ENCODE measurements at places on chromosomes 2 and 18.

DNA sequence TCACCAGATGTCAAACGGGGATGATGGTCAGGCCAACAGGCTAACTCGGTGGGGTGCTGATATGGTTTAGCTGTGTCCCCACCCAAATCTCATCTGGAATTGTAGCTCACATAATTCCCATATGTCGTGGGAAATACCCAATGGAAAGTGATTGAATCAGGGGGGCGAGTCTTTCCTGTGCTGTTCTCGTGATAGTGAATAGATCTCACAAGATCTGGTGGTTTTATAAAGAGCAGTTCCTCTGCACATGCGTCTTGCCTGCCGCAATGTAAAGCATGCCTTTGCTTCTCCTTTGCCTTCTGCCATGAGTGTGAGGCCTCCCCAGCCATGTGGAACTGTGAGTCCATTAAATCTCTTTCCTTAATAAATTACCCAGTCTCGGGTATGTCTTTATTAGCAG, 74.4 kb upstream of the YWHAQ start:
- no peak for DNase-seq

- DNase-seq, result peak; percentile 31
These were observed 122.3 kb downstream of the LYPD6B start for GRCh38 chr2:149160701-149161217.

- DNase-seq, result no peak
These were observed 580.9 kb downstream of the PLCL1 start for GRCh38 chr2:198385326-198385725.

DNA sequence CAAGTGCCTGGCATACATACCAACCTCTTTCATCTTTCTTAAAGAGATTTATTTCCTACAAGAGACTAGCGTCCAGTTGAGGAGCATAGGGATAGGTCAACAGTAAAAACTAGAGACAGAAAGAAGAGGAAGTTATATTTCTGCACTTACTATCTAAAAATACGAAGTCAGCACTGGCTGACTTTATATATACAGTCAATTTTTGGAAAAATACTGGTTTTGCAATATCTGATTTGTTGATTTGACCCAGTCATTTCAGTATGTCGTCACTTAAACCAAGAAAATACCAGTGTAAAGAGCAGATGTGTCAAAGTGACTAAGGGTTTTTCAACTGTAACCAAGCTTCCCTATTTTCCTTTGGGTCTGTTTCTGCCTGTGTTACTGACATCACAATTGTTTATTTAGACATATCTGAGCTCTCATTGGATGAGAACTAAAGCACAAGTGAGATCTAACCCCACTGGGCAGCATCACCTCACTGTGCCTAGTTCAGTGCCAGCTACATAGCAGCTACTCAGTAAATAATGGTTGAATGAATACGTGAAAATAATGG, 23.0 kb downstream of the CYTIP start:
- peak; percentile 68 for DNase-seq

GRCh38 chr2:180505203-180505602, 475.2 kb upstream of the UBE2E3 start:
- DNase-seq, result no peak

GRCh38 chr18:76522122-76522503, 27.1 kb upstream of the ZNF516 start:
- no peak for DNase-seq

DNA sequence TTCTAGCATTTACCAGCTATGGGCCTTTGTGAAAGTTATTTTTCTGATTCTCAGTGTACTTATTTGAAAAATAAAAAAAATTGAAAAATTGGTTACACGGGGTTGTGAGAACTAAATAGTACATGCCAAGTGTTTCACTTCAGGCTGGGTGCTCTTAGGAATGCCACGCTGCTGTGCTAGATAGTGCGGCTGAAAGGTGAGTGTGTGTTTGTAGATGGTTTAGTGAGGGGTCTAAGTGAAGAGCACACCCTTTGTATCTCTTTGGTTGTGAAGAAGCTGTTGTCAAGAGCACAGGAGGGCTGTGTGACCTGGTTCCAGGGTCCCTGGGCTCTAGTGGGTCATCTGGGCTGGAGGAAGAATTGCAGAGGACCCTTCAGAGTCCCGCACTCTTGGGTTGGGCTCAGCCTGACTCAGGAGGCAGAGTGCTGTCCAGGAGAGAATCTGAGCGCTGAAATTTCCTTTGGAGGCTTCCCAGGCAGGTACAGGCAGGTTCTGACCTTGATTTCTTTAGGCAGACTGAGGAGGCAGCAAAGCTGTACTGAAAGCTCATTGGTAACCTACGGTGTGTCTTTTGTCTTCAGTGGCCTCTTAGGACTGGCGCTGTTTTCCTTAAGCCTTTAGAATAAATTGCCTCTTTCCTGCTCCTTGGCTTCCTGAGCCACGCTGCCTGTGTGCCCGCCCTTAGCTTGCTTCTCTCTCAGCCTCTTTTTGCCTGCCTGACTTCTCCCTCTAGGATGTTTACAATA, 44.4 kb downstream of the MAP4K4 start:
- peak; percentile 60 for DNase-seq

DNA sequence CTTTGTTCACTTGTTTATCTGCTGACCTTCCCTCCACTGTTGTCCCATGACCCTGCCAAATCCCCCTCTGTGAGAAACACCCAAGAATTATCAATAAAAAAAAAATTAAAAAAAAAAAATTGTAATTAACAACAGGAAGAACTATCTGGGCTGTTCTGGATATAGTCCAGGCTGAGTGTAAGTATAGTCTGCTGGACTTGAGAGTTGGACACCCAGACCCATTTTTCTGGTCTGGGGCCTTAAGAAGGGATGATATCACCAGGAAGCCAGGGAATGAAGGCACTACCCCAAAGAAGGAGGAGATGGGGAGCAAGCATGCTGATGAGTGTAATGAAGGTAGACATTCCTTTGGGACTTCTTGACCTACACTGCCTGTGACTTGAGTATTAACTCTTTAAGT, 72.1 kb upstream of the ZFP36L2 start:
- DNase-seq, result no peak

DNA sequence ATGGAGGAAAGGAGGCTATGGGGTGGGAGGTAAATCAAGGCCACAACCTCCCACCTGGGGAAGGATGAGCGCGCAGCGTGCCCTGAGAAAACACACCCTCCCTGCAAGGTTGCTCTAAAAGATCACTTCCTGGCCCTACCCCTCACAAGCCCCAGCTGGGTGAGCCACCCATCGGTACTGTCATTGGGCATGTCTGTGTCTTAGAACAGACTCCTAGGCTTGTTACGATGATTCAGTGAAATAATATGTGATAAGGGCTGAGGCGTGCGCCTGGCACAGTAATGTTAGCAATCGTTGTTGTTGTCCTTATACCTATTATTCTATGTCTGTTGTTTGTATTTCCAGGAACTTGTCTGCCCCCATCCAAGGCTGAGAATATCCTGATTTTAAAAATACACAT, 175.1 kb downstream of the ZFP36L2 start:
- DNase-seq, result no peak

DNA sequence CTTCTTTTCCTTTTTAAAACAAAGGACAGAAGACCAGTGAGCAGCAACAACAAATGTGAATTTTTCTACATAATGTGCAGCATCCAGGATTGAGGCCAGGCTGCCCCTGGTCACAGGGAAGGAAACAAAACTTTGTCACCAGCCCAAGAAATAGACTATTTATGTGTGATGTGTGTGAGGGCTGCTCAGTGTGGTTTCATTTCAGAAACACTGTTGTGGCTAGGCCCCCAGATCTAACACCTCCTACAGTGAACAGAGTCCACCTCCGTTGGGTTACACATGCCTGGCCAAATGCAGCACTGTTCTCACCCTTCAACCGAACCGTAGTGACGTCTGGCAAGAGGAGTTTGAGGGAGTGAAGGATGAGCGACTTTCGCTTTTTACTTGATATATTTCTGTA, 146.3 kb upstream of the RIOK3 start:
- DNase-seq, result no peak

- no peak for DNase-seq
These were observed 111.8 kb downstream of the PRKCE start for GRCh38 chr2:45763255-45763654.

DNA sequence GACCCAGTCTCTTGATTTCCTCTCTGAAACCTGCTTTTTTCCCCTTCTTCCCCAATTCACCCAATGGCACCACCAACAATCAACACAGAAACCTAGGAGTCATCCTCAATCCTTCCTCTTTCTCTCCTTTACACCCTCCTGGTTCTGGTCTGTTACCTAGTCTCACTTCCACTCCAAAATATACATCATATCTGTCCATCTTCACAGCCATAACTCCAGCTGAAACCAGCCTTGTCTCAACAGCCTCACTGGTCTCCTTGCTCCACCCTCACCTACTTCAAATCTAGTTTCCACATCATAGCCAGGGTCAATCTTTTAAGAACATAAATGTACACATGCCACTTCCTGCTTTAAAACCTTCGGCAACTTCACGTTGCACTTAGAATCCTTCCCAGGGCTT, 11.8 kb upstream of the TWSG1 start:
- no peak for DNase-seq

DNA sequence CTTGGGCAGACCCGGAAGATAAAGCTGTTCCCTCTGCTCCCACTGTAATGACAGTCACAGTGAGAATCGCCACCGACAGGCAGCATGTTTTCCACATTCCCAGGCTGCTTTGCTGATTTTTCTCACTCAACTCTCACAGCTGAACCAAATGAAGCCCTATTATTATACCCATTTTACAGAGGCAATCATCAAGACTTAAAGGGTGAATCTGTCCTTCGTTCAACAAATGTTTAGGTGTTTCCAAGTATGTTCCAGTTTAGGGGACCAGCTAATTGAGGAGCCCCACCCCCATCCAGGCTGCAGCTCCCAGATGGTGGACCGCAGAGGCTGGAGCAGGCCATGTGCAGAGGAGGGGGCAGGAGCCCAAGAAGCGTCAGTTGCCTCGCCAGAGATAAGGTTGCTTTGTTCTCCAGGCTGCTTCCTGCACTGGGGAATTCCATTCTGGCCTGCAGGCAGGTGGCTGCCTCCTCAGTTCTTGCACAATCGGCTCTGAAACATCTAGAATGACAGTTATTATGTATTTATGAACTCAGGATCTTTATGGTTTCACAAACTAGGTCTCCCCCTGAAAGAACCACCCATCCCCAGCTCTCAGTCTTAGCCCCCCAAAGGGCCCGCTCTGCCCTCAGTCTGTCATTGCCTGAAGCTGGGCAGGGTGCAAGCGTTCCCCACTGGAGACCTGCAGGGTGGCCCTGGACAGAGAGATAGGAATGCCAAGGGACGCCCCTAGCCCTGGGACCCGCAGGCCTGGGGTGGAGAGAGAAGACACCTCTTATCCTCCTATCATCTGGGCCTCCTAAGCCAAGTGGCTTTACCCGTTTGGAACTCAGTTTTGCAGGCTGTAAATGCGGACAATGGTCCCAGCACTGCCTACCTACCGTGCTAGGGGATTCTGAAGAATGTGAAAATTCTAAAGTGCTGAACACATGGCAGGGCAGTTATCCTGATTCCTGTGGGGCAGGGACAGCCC, 49.1 kb upstream of the MYCN start:
- DNase-seq, result no peak

DNA sequence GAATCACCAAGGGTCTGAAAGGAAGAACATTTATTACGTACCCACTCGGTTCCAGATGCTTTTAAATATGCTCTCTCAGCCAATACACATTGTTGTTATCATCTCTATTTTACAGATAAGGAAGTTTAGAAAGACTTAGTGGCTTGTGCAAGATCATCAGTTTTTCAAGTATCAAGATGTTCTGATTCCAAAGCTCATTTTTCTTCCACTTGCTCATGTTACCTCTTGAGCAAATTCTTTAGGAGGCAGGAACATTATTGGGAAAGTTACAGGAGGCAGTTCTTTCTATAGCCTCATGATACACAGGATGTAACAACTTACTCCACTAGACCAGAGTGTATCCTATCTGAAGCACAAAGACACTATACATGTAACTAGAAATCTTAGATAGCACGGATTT, 65.0 kb upstream of the MMADHC start:
- no peak for DNase-seq

- no peak for DNase-seq
These were observed 78.3 kb downstream of the PDCL3 start for GRCh38 chr2:100641125-100641435.

DNA sequence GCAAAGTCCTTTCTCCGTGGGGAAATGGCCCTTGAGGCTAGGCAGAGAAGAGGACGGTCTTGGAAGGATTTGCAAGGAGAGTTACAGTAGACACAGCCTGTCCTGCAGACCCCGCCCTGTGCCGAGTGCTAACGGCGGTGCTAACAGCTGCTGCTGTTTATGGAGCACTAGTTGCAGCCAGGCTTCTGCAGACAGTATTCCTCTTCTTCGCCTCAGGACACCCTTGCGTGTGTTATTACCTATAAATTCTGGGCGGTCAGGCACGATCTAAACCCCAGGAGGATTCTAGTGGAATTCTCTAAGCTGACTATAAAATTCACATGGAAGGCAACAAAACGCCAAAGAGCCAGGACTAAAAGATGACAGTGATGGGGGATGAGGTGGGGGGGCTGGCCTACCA, 139.8 kb downstream of the GLI2 start:
- DNase-seq, result no peak

GRCh38 chr2:14996351-14997014, 364.0 kb downstream of the LRATD1 start:
- DNase-seq, result no peak

DNA sequence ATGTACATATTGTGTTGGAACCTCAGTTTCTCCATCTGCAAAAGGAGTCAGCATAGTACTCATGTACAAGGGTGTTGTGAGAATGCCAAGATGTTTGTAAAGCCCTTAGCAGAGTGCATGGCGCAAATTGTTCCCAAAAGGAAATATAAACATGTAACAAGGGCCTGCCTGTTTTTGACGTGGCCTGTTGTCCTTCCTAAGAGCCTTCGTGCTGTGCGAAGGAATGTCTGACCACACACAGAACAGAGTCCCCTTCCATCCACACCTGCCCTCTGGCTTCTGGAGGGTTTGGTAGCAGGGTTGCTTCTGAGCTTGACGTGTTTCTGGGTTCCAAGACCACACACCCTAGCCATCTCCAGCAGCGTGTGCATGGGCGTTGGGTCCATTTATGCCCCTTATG, 34.9 kb downstream of the CABLES1 start:
- DNase-seq, result no peak

- DNase-seq, result no peak
These were observed 36.1 kb downstream of the ZRANB3 start for GRCh38 chr2:135494917-135495316.
